ENCODE measurements at places on chromosomes 4 and X. TPM values are rescaled to one million over a fixed set of nuclear protein-coding genes. Genes with fewer than 3 reads are reported as not detected.

DNA sequence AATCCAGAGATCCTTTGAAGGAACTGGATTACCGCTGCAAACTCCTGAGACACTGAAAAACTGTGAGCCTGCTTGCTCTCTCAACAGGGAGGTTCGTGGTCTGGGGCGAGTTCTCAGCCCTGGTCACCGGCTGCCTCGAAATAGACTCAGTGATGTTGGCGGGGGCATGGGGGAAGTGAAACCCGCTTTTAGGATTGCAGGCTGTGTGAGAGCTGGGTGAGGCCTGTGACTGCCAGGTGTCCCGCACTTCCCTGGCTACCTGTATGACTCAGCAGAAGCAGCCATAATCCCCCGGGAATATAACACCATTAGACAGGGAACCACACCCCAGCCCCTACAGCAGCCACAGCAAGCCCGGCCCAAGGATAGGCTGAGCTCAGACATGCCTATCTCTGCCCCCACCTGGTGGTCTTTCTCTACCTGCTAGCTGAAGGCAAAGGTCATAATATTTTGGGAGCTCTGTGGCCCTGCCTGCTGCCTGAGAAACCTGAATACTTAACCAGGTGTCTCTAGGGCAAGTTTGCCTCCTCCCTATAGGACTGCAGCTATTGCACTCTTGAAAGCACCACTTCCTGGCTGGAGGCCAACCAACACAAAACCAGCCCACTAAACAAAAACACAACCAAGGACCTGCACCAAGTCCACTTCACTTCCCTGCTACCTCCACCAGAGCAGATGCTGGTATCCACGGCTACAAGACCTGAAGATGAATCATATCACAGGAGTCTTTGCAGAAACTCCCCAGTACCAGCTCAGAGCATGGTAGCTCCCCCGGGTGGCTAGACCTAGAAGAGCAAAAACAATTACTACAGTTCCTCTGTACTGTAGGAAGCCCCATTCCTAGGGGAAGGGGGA, 202.0 kb downstream of the RRAGB start:
- no peaks in the 10 kb centered on the region for H3K36me3 ChIP-seq
- no peaks in the 10 kb centered on the region for H3K4me1 ChIP-seq
- H3K4me3 ChIP-seq: no peak overlapping the region

GRCh38 chr4:88597970-88598660, 5.8 kb downstream of the HERC3 start:
- H3K36me3 ChIP-seq: peaks cover 28% of the 10 kb centered on the region
- peak overlapping the region; percentile 8 for H3K4me3 ChIP-seq
- H3K27ac ChIP-seq: peak overlapping the region; percentile 10
- no peaks in the 10 kb centered on the region for H3K27me3 ChIP-seq
- peaks cover 69% of the 10 kb centered on the region for H3K4me1 ChIP-seq

DNA sequence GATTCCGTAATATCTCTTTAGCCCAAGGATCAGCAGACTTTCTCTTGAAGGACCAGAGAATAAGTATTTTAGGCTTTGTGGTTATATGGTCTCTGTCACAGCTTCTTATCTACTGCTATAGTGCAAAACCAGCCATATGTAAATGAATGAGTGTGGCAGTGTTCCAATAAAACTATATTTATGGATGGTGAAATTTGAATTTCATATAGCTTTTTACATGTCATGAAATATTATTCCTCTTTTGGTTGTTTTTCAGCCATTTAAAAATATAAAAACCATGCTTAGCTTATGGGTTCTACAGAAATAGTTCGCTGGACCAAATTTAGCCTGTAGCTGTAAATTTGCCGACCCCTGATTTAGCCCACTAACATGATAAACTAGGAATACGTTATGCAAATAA, 18.0 kb upstream of the MSMO1 start:
- H3K4me3 ChIP-seq: no peak overlapping the region
- no peak overlapping the region for H3K27ac ChIP-seq
- H3K36me3 ChIP-seq: peaks cover 40% of the 10 kb centered on the region
- no peak for DNase-seq
- no peaks in the 10 kb centered on the region for H3K27me3 ChIP-seq
- no peaks in the 10 kb centered on the region for H3K4me1 ChIP-seq

- no peak overlapping the region for H3K27ac ChIP-seq
- H3K36me3 ChIP-seq: no peaks in the 10 kb centered on the region
- no peak overlapping the region for H3K4me3 ChIP-seq
- no peaks in the 10 kb centered on the region for H3K27me3 ChIP-seq
- peaks cover 4% of the 10 kb centered on the region for H3K4me1 ChIP-seq
Measured at GRCh38 chr4:101262683-101263082, 84.6 kb downstream of the PPP3CA start.

DNA sequence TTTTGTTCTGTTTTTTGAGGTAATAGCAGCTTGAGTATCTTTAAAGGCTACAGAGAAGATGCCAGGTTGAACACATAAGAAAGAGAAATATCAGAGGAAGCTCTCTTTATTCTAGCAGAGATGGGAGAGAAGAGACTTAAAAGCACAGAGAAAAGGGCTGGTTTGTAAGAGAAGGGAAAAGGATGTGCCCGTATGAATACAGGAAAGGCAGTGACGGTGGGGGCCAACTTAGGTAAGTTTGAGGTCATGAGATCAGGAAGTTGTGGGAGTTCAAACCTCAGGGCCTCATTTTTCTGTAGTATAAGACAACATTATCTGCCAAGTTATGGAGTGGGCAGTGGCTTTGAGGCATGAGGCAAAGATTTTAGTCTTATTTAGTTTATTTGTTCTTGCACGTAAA, 121.3 kb upstream of the S100G start:
- DNase-seq: peak; percentile 48
- H3K4me3 ChIP-seq: no peak overlapping the region
- peak overlapping the region; percentile 5 for H3K27ac ChIP-seq
- H3K27me3 ChIP-seq: no peaks in the 10 kb centered on the region
- peaks cover 4% of the 10 kb centered on the region for H3K4me1 ChIP-seq

- H3K27ac ChIP-seq: no peak overlapping the region
- no peaks in the 10 kb centered on the region for H3K4me1 ChIP-seq
- no peak overlapping the region for H3K4me3 ChIP-seq
- DNase-seq: no peak
- H3K36me3 ChIP-seq: no peaks in the 10 kb centered on the region
Measured at GRCh38 chr4:25494166-25494565, 117.1 kb downstream of the ANAPC4 start.

GRCh38 chrX:39528161-39528916, 569.4 kb downstream of the BCOR start:
- DNase-seq: no peak
- no peak overlapping the region for H3K27ac ChIP-seq
- no peaks in the 10 kb centered on the region for H3K36me3 ChIP-seq
- no peak overlapping the region for H3K4me3 ChIP-seq

DNA sequence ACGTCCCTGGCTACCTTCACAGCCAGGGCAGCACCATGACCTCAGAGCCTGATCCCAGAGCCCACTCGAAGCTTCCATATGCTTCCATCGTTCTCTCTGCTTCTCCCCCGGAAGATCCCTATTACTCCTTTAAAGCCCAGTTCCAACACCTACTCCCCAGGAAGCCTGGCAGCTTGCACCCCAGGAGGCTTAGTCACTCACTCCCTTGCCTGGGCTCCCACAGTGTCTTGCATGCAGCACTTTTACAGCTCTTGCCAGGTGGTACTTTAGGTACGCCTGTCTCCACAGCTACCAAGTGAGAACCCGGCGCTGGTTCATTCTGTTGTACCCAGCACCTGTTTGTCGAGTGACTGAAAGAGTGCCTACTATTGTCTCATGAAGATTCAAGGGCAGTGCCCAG, 24.5 kb upstream of the MAMLD1 start:
- DNase-seq: no peak
- no peaks in the 10 kb centered on the region for H3K27me3 ChIP-seq
- H3K36me3 ChIP-seq: no peaks in the 10 kb centered on the region

The GPAT3 gene
- total RNA-seq: 2.4 TPM

The FAM53A gene
- total RNA-seq: 1.8 TPM

DNA sequence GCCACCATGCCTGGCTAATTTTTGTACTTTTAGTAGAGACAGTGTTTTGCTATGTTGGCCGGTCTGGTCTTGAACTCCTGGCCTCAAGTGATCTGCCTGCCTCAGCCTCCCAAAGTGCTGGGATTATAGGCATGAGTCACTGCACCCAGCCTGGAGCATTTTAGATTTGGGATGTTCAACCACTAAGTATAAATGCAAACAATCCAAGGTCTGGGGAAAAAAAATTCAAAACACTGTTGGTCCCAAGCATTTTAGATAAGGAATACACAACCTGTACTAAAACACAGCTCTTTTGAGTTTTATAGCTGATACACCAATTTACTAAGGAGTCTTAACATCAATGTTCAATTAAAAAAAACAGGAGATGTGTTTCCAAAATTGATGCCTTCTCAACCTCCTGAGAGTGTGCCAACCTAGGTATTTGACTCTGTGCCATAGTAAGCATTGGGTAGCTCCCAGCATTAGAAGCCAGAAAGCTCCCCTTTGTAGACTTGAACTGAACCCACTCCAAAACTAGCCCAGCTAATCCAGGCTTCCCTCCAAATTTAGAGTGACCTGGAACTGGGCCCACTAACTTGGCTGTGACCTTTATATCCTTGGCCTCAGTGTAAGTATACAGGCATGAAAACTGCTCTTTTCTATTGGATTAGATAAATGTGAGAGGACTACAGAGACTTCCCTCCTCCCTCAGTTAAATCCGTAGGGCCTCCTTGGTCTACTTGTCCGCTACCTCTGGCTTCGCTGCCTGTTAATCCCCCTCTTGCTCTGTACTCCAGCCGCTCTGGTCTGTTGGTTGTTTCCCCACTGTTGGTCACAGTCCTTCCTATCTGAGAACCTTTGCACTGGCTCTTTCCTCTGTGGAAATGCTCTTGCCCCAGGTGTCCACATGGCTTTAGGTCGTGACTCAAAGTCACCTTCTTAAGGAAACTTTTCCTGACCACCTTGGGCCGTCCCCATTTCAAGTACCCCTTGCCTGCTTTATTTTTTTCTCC, 77.6 kb downstream of the CCKAR start:
- no peak overlapping the region for H3K4me3 ChIP-seq
- H3K27ac ChIP-seq: no peak overlapping the region
- DNase-seq: no peak
- no peaks in the 10 kb centered on the region for H3K4me1 ChIP-seq
- no peaks in the 10 kb centered on the region for H3K27me3 ChIP-seq
- peaks cover 17% of the 10 kb centered on the region for H3K36me3 ChIP-seq

DNA sequence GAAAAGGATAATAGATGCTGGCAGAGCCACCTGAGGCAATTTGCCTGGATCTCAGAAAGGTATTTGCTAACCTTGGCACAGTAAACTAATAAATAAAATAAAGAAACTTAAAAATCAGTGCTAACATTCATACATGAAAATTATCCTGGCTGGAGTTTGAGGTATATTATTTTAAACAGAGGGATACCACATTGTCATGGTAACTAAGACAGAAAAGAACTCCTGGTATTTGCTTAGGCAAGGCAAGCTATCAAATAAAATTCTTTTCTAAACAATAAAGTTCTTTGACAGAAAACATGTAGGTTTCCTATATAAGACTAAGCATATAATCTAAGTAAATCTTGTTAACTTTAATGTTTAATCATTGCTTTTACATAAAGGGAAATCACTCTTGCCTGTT, 218.8 kb downstream of the MAGEB17 start:
- no peaks in the 10 kb centered on the region for H3K4me1 ChIP-seq
- no peak overlapping the region for H3K27ac ChIP-seq
- no peaks in the 10 kb centered on the region for H3K27me3 ChIP-seq
- H3K4me3 ChIP-seq: no peak overlapping the region
- DNase-seq: no peak

- H3K4me3 ChIP-seq: no peak overlapping the region
- no peaks in the 10 kb centered on the region for H3K36me3 ChIP-seq
- H3K27me3 ChIP-seq: no peaks in the 10 kb centered on the region
- no peak for DNase-seq
- H3K4me1 ChIP-seq: no peaks in the 10 kb centered on the region
Measured at GRCh38 chrX:81662381-81662780, 460.5 kb downstream of the SH3BGRL start.

- H3K4me3 ChIP-seq: no peak overlapping the region
- no peak overlapping the region for H3K27ac ChIP-seq
Measured at GRCh38 chr4:93302310-93302709, 526.2 kb upstream of the ATOH1 start.

DNA sequence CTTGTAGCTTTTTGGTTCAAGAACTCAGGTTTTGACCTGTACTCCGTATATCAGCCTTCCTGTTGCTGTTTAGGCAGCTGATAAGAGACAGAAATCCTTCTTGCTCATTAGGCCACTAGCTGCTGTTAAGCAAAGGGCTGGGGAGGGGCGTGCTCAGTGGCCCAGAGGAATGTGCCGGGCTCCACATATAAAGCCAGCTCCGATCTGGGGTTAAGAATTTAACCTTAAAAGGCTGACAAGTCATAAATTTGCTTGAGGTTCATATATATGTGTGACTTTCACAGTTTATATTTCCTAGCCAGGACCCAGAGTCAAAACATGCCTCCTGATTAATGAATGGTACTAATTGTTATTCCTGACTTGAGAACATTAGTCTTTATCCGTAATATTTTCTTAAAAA, 15.3 kb downstream of the GPC3 start:
- H3K4me1 ChIP-seq: no peaks in the 10 kb centered on the region
- H3K36me3 ChIP-seq: no peaks in the 10 kb centered on the region
- no peak for DNase-seq
- H3K4me3 ChIP-seq: no peak overlapping the region

DNA sequence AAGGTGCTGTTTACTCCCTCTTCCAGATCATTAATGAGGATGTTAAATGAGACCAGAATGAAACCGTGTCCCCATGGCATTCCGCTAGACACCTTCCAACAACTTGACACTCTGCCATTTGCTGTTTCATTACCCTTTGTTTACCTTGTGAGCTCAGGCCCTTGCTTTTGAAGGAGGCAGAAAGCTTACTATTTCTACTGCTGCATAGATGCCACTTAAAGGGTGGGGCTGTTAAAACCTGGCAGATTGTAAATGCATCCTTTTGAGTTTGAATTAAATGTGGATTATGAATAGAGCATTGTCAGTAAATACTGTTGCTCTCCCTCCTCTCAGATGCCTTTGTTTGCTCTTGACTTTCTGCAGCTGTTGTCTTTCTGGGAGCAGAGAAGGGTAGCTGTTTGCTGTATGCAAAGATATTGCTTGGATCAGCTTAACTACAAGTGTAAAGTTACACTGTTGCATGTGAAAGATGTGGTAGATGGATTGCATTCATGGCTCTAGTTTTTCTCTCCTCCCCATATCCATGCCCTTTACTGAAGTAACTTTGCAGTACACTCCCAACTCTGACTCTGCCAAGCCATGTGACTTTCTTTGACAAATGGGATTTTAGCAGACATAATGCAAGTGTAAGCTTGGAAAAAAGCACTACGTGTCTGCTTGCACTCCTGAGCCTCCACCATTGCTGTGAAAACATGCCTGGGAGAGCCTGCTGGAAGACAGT, 75.0 kb upstream of the DHX15 start:
- H3K4me1 ChIP-seq: no peaks in the 10 kb centered on the region
- H3K36me3 ChIP-seq: no peaks in the 10 kb centered on the region
- no peak for DNase-seq
- H3K27me3 ChIP-seq: no peaks in the 10 kb centered on the region
- no peak overlapping the region for H3K4me3 ChIP-seq

DNA sequence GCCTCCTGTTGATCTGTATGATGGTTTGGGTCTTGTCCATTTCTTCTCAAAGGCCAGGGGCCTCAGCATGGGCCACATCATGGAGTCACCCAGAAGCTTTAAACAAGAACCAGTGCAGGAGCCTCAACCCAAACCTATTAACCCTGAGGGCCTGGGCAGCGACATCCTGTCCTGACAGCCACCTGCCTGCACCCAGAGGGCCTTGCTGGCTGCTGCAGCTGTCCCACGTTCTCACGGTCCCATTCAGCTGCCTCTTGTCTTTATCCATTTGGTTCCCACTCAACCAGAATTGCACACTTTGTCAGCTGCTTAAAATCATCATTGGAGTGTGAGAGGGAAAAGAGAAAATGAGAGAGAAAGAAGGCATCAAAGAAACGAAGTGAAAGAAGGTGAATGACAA, 21.6 kb downstream of the C4orf50 start:
- no peak overlapping the region for H3K4me3 ChIP-seq
- DNase-seq: no peak
- no peaks in the 10 kb centered on the region for H3K27me3 ChIP-seq
- H3K27ac ChIP-seq: no peak overlapping the region
- H3K36me3 ChIP-seq: no peaks in the 10 kb centered on the region
